ENCODE measurements at places on chromosomes 4 and X. TPM values are rescaled to one million over a fixed set of nuclear protein-coding genes. Genes with fewer than 3 reads are reported as not detected.

GRCh38 chr4:133000012-133000411 is 149.1 kb upstream of the PCDH10 start:
- DNase-seq = peak; percentile 28

DNA sequence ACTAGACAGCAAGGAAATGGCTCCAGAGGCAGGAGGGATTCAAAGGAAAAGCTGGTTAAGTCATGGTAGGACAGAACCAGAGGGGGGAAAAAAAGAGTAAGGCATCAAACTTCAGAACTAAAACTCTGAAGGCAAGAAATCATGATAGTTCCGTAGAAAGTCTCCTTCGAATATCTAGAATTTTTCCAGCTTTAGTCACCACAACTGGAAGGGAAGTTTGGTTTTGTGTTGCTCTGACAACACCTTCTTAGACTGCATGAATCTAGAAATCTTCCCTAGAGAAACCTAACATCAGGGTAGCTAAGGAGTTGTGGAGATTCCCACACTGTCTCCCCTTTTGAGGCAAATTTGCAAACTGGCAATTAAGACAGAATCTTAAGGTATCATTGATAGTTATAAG is 33.7 kb downstream of the AMMECR1 start:
- DNase-seq = no peak

GRCh38 chr4:163542275-163542674 is 47.8 kb downstream of the TMA16 start:
- DNase-seq = no peak

GRCh38 chrX:113399506-113400192 is 559.0 kb upstream of the AMOT start:
- no peak for DNase-seq

DNA sequence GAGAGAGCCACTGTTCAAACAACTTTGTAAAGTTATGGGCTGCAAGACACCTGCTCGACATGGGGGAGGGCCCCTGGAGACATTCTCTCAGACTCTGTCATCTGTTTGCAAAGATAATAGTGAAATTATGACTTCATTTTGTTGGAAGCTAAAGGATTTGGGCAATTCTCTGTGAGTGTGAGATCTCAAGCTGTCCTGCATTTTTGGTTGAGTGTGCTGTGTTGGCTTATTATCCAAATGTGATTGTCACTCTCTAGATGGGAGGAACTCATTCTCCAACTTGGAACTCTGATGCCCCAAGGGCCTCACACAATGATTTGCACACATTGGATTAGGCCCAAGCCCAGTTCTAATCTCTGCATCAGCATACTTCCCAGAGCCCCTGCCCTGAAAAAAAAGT is 63.7 kb downstream of the STK32B start:
- DNase-seq = peak; percentile 7

DNA sequence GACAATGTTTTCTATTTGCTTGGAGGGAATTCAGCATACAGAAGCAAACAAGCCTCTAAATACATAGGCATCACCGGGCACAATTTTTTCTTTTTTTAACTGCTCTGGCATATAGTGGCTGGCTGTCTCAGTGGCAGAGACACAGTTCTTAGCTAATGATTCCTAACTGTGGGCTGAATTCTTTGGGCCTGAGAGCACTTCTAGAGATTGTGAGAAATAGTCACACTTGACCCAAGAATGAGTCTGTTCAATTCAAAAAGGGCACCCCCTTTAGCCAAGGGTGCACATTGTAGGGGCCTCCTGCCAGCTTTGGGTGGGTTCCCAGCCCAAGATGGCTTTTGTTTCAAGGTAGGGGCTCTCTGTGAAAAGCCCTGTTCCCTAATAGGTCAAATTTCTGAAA is 345.7 kb downstream of the ARHGAP10 start:
- no peak for DNase-seq

GRCh38 chrX:95101851-95102390 is 1427.9 kb downstream of the FAM133A start:
- no peak for DNase-seq

GRCh38 chrX:118569676-118570075 is 74.1 kb downstream of the DOCK11 start:
- no peak for DNase-seq

GRCh38 chr4:140869446-140869845 is 113.3 kb upstream of the TBC1D9 start:
- no peak for DNase-seq

TGIF2LX gene
- not detected for total RNA-seq

CACNA1F gene
- total RNA-seq = 1.3 TPM

SFRP2 gene
- not detected for total RNA-seq

FDCSP gene
- total RNA-seq = not detected

All from hematopoietic multipotent progenitor cell (in vitro differentiated cells).